NCI-H2171 treated with DMSO at 0.1 percent for 48 hours (cell line): ENCODE measurements at places on chromosomes 2 and 18.

GRCh38 chr2:43592443-43592842, 3.4 kb downstream of the THADA start:
- no peak for DNase-seq

GRCh38 chr2:175599966-175600831, 401.9 kb downstream of the LNPK start:
- DNase-seq = no peak

- no peak for DNase-seq
Measured at GRCh38 chr2:12155303-12156051, 409.0 kb downstream of the LPIN1 start.

- DNase-seq = no peak
Measured at GRCh38 chr18:46680784-46681695, 24.0 kb upstream of the LOXHD1 start.

GRCh38 chr2:214180071-214180470, 230.8 kb upstream of the VWC2L start:
- DNase-seq = no peak

- no peak for DNase-seq
Measured at GRCh38 chr2:233700028-233700635, 7.4 kb downstream of the UGT1A6 start.

GRCh38 chr2:218354045-218354444, 2.6 kb upstream of the CATIP start:
- DNase-seq = no peak

- peak; percentile 85 for DNase-seq
Measured at GRCh38 chr18:12531749-12532148, 124.0 kb downstream of the PRELID3A start.

DNA sequence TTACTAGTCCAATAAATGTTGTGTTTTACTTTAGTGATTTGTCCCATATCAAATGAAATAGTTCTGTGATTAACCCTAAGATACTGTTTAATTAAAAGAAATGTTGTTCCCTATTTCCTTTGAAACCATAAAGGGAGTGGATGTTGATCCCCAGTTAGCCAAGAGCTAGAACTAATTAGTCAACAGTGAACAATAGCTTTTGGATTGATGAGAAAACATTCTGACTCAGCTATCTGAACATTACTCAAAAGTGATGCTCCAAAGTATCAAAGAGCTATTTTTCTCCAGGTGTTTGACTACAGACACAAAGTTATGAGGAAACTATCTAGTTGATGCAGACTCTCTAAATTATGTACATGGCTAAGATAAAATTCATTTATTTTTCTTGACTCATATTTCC, 7.3 kb upstream of the FEZ2 start:
- DNase-seq = no peak

- no peak for DNase-seq
Measured at GRCh38 chr2:43218155-43218701, 8.2 kb downstream of the ZFP36L2 start.

DNA sequence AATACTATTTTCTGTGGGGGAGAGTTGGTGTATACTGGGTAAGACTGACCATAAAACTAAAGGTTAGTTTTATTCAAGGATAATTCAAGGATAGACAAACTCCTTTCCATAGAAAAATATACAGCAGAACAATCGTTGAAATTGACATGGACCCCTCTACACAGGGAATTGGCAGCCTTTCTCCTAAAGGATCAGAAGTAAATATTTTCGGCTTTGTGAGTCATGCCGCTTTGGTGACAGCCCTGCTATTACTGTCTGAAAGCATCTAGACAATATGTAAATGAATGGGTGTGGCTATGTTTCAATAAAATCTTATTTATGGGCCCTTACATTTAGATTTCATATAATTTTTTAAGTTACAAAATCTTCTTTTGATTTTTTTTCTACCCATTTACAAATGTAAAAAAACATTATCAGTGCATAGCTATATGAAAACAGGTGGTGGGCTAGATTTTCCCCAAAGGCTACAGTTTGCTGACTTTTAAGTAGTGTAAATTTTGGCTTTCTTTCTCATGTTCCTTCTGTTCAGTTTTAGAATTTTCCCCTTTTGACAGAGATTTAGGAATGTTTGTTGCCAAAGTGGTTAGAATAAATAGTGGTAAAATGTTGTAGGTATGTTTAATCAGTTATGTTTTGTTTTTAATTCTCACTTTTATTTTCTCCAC, 270.6 kb downstream of the DCC start:
- DNase-seq = no peak

DNA sequence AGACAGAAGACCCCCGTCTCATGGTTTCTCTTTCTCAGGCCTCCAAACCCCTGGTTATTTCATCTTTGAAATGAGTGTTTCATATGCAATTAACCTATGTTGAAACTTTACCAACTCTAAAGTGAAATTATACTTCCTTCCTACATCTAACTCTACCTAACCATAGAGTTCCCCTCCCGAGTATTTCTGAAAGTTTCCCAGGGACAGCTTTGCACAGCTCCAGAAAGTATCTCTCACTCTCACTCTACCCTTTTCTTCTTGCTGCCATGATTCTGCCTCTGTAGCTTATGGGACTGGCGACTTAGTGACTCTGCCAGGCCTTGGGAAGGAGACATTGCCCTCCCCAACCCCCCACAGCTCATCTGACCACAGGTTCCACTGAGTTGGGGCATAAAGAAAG, 107.9 kb downstream of the B3GNT2 start:
- no peak for DNase-seq

DNA sequence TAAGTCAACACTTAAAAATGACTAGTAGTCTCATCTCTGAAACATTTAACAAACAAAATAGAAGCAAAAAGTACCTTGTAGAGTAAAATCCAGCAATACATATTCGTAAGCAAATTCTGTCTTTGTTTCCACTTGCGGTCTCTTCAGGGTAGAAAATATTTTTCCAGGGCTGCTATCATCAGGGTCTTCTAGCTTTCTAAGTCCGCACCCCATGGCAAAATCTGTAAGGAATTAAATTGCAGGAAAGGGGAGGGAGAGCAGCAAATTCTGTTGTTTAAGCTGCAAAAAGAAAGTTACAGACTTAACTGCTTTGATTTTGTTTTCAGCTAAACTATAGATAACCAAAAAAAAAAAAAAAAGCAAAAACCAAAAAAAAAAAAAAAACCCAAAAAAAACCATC, at the start of gene RFTN2:
TSS of gene RFTN2 (minus strand) at position 342 of the 400 bp plus-strand sequence. CDS start at position 213, 129 bp downstream.
- DNase-seq = no peak
